ENCODE measurements at places on chromosomes 1 and 21. TPM values are rescaled to one million over a fixed set of nuclear protein-coding genes. Genes with fewer than 3 reads are reported as not detected.
A peak's percentile ranks its signal among the peaks of the same experiment; 100 is the strongest.

DNA sequence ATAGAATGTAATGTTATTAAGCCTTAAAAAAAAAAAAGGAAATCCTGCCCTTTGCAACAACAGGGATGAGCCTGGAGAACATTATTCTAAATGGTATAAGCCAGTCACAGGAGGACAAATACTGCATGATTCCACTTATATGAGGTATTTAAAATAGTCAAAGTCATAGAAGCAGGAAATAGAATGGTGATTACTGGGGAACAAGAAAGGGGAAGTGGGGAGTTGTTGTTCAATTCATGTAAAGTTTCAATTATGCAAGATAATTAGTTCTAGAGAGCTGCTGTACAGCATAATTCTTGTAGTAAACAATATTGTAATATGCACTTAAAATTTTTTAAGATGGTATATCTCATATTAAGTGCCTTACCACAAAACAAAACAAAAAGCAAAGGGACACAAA lies 13.2 kb downstream of the FCER1A start:
- no peak for DNase-seq

- no peak for DNase-seq
Observed at GRCh38 chr1:224539971-224540370, 76.1 kb upstream of the CNIH3 start.

Gene ARMH1
- not detected for total RNA-seq

Gene PCP4L1
- 0.06 TPM for total RNA-seq

DNA sequence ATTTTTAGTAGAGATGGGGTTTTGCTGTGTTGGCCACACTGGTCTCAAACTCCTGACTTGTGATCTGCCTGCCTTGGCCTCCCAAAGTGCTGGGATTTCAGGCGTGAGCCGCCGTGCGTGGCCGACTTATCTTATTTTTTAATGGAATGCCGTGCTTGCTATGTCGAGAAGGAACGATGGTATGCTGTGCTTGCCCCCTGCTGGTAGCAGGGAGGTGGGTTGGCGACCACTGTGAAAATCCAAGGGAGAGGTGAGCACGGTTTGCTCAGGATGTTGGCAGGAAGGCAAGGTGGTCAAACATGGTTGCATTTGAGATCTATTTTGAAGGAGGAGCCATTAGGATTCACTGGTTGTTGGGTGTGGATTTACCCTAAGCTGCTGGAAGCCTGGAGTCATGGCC lies 45.8 kb upstream of the RCC2 start:
- DNase-seq, result peak; percentile 50

DNA sequence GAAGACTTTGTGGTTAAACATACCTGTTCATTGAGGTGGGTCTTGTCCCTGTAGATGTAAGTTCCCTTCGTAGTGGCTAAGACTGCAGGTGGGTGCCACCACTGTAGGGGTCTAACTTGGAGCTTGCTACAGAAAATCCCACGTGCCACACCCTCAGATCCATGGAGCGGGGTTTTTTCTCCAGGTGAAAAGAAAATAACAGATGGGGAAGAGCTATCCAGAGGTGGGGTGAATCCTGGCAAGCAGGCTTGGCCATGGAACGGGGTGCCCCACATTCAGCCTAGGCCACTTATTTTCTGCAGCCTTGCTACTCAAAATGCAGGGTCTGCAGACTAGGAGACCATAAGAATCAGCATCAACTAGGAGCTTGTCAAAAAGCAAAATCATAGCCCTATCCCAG lies 24.0 kb downstream of the EXOC8 start:
- DNase-seq, result no peak

- DNase-seq, result no peak
Observed at GRCh38 chr1:178628637-178629251, 96.3 kb upstream of the RALGPS2 start.

Gene CASZ1
- 8.5 TPM for total RNA-seq

GRCh38 chr1:201153474-201154388 lies 543 bp downstream of the TMEM9 start:
- DNase-seq, result no peak

GRCh38 chr1:108734171-108734865 lies 12.2 kb upstream of the STXBP3 start:
- no peak for DNase-seq

Gene CGN
- total RNA-seq, result 4.1 TPM

DNA sequence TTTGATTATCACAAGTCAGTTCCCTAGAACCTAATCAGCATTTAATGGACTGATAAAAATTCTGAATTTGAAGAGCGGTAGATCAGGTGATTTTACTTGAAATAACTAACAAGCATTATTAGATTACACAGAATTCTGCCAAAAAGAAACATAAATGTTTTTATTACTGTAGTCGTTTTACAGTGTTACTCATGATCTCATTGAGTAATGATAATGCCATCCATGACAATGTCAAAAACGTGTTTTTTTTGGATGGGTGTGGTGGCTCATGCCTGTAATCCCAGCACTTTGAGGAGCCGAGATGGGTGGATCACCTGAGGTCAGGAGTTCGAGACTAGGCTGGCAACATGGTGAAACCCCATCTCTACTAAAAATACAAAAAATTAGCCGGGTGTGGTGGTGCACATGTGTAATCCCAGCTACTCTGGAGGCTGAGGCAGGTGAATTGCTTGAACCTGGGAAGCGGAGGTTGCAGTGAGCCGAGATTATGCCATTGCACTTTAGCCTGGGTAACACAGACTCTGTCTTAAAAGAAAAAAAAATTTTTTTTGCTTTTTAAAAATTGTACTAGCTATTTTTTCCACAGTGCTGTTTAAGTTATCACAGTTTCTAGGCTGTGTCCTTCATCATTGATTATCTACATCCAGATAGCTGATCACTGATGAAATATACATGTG lies 56.6 kb downstream of the LAMC1 start:
- no peak for DNase-seq

- peak; percentile 6 for DNase-seq
Observed at GRCh38 chr1:191851799-191852595, 306.3 kb upstream of the RGS18 start.

Gene APOBEC4
- not detected for total RNA-seq

Gene B3GALT2
- not detected for total RNA-seq

DNA sequence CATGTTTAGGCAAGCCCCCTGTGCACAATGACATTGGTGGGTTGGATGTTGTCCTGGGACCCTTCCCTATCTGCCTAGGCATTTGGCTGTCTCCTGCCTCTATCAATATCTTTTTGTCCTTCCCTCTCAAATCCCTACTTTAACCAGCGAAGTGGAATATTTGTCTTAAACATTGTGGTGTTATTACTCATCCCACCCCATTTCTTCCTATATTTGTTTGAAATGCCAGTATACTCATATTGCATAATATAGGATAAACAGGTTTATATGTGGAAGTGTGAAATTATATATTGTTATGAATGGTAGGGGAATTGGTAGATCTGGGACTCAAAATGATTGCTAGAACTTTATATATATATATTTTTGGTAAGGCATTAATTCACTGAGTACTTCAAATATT lies 80.0 kb downstream of the ADGRL2 start:
- no peak for DNase-seq

DNA sequence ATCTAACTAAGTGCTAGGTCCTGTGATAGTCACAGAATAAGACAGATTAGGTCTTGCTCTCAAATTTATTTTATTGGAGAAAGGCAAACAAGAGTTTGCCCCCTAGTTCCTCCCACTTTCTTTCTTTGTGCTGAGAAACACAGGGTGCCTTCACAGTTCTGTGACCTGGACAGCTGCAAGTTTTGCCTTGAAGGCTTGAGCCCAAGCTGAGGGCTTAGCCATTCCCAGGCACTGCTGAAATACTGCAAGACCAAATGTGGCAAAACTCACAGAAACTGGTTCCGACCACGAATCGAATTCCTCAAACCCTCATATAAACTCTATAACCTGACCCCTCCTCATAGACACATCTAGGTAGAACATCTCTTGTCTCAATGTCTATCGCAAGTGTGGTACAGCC lies 227.9 kb downstream of the RERE start:
- DNase-seq, result no peak

DNA sequence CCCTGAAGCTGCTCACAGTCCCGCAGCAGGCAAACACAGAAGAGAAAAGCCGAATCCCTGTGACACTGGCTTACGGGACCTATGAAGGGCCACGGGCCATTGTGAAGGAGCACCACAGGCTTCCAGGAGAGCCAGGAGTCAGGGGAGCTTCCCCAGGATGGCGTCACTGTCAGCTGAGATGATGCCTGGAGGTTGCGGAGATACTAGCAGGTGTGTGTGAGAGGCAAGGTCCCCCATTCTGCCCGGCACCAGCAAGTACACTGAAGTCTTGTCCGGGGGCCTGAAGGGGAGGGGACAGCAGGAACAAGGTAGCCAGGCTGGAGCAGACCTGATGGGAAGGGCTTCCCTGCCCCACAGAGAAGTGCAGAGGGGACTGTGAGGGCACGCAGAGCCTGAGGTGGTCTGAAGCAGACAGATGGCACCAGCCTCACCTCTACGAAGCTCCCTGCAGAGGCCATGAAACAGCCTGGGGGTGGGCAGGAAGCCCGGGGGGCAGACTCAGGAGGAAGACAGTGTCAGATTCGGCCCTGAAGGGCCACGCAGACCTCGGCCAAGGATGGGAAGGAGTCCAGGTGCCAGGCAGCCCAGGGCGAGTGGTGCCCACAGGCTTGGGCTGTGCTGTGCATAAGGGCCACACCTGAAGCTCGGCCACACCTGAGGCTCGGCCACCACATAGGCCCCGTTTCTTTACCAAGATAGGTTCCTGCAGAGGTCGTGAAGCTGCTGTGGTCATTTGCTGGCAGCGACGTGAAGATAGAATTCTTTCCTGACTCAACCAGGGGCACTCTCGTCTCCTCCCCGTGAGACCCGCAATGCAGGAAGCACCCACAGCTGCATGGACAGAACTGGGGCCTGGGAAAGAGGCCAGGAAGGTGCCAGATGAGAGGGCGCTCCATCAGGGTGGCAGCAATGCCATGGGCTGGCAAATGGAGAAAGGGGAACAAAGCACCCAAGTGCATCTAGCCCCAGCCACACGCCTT lies 10.1 kb downstream of the TCP10L start:
- DNase-seq, result no peak

Gene RUNX1
- 9.5 TPM for total RNA-seq

GRCh38 chr1:176863613-176864012 lies 300.9 kb downstream of the ASTN1 start:
- no peak for DNase-seq

Gene HPDL
- total RNA-seq, result not detected

Gene VWA5B1
- total RNA-seq, result not detected

Gene CACNA1S
- not detected for total RNA-seq

Gene CYP4A22
- total RNA-seq, result not detected

Gene SYNC
- 63.1 TPM for total RNA-seq

Gene FNBP1L
- 35.4 TPM for total RNA-seq

- DNase-seq, result no peak
Observed at GRCh38 chr1:178487070-178487615, 9.6 kb downstream of the CLEC20A start.

GRCh38 chr1:226407199-226407496 lies 745 bp downstream of the PARP1 start:
- no peak for DNase-seq

GRCh38 chr1:22508991-22509390 lies 54.3 kb upstream of the EPHA8 start:
- no peak for DNase-seq

GRCh38 chr1:89686520-89686919 lies 53.6 kb downstream of the LRRC8C start:
- no peak for DNase-seq

DNA sequence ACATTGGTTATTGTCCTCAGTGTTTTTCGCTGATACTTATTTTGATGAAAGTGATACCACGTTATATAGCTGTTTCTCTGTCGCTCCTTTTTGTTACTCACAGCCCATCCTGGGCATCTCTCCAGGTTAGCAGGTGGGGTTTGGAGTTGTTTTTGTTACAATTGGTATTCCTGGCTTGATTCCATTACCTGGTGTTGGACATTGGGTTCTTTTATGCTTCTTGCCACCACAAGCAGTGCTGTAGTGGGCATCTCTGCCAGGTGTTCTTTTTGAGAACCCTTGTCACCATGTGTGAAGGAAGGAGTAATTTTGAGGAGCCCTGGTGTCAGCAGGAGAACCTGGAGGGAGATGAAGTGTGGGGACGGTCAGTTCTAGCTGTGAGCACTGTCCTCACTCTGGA lies 47.5 kb upstream of the PWP2 start:
- no peak for DNase-seq

Gene RNU1-2
- 832 TPM for total RNA-seq

GRCh38 chr1:35707601-35708440 lies 10.9 kb downstream of the C1orf216 start:
- DNase-seq, result peak; percentile 39

Gene S100A7A
- total RNA-seq, result not detected

DNA sequence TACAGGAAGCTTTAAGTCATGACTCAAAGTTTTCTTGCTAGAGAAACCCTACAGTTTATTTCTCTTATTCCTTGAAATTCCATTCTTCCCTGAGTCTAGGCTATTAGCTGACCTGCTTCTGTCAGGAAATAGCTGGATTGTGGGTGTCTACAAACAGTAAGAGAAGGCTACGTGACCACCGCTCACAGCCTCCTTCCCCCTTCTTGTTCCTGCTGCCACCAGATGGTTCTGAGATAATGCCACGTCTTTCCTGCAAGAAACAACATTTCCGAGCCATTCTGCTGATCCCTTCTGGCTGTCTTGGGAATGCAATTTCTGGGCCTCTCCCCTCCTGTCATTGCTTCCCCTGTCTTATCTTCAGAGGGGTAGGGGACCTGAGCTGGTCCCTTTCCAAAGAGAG lies 128.9 kb upstream of the SGIP1 start:
- DNase-seq, result no peak

Gene OTUD7B
- total RNA-seq, result 12.8 TPM

Gene CHODL
- not detected for total RNA-seq

GRCh38 chr1:165869343-165869742 lies 41.9 kb downstream of the UCK2 start:
- DNase-seq, result no peak

DNA sequence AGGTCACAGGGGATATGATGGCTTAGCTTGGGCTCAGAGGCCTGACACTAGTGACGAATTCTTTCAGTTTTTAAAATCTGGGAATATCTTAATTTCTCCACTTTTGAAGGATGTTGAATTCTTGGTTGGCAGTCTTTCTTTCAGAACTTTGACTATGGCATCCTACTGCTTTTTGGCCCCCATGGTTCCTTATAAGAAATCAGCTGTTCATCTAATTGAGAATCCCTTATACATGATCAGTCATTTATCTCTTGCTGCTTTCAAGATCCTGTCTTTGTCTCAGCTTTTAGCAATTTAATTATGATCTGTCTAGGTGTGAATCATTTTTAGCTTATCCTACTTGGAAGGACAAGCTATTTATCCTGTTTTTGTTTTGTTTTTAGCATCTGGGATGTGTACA lies 31.2 kb upstream of the F3 start:
- no peak for DNase-seq

DNA sequence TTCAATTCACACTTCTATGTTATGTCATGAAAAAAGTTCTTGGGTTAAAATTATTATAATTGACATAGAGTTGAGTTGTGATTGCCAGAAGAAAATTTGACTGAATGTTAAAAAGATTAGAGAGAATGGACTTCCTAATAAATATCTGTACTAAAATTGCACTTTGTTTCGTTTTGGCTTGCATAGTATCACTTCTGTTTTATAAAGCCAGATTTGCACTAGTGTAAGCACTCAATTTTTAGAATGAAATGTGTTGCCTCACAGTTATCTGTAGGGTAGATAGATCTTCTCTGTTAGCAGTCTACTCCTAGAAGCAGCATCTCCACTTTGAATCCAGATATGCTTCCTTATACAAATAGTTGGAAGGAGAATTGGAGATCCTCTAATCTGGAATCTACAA lies 95.2 kb upstream of the MPC2 start:
- no peak for DNase-seq
